Fibroblast of the aortic adventitia (primary cell): ENCODE measurements at places on chromosomes 1 and 21.

GRCh38 chr1:47688461-47689296 is 250.8 kb downstream of the FOXD2 start:
- no peak for DNase-seq

DNA sequence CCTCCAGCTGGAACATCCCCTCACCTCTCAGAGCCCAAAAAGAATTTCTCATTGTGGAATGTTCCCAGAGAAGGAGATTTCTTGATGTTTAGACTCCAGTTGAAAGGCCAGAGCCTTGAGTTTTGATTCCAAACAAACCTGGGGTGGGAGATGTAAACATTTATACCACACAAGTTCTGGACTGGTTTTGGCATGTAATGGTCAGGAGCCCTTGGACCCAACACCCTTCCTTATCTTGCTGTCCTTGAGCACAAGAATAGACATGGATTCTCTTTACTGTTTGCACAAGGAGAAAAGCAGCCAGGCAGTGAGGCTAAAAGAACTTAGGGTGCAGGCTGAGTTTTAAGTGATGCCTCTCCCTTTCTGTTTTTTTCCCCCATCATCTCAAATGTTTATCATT is 4.5 kb downstream of the RHBG start:
- no peak for DNase-seq

GRCh38 chr1:208047975-208048374 is 137.1 kb upstream of the CD34 start:
- DNase-seq, result peak; percentile 49

DNA sequence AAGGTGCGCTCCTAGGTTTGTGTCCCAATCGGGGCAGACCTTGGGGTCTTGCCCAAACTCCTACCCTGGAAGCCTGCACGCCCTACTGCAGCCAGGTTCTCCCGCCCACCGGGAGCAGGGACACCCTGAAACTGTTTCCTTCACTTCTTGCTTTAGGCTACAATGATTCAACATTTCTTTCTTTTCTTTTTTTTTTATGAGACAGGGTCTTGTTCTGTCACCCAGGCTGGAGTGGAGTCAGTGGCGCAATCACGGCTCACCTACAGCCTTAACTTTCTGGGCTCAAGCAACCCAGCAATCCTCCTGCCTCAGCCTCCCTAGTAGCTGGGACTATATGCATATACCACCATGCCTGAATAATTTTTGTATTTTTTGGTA is 75.8 kb downstream of the ITPKB start:
- DNase-seq, result no peak

DNA sequence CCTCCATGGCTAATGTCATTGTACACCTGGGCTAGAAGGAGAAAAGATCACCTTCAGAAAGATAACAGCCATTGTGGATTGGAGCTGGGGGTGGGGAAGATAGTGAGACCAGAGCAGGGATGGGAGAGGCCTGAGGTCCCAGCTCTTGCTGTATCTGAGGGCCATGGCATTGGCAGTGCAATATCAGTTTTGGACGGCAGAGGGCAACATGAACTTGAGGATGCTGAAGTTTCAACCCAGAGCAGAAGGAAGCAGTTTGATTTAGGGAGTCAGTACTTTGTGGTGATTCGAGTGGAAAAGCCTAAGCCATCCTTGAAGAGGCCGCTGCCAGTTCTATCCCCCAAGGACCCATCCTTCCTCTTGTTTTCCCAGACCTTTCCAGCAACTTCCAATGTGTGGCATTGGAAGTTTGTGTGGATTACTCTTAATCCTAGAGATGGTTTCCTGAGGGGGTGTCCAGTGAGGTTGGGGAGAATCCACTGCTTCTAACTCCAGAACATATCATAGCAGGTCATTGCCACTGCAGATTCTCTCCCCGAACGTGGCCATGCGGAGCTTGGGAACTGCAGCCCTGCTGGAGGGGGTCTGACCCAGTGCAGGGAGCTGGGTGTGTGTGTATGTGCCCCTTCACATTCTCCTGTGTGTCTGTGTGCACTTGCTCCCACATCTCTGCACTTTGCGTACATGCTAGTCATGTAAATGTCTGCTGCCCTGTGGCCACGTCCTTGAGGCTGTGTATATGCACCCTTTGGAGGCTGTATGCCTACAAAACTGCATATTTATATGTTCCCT is 24.1 kb downstream of the SLC26A9 start:
- peak; percentile 91 for DNase-seq

- no peak for DNase-seq
Observed at GRCh38 chr1:48560577-48560976, 88.6 kb upstream of the SPATA6 start.

GRCh38 chr1:7576946-7577657 is 194.0 kb upstream of the VAMP3 start:
- no peak for DNase-seq

DNA sequence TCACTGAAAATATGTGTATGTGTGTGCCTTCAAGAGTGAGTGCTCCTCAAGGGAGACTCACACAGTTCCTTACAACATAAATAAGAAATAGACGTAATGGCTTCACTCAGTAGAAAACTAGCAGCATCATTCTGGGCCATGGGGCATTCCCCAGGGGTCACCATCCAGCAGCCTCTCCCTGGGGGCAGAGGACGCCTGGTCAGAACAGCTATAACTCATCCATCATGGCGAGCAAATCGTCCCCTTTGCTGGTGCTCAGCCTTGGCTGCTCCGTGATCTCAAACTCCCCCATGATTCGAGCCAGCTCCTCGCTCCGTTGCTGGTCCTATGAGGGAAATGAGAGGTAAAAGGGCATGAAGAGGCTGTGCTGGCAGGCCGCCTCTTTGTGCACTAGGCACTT is 20.2 kb upstream of the LSM10 start:
- DNase-seq, result no peak

- DNase-seq, result no peak
Observed at GRCh38 chr1:234835239-234835638, 225.3 kb upstream of the IRF2BP2 start.

DNA sequence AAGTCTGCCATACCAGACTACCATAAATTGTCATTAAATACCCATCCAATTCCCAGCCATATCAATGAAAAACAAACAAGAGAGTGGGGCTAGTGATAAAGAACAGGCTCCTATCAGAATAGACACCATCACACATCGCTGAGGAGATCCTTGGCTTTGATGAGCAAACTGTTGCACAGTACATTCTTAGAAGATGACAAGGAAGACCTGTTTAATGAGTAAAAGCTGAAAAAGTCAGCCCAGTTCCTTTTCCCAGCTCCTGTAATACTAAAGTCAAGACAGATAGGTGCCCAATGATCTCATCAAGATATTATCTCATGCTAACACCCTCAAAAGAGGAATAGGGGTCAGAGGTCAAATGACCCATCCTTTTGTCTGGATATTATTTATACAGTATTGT is 164.5 kb upstream of the COA6 start:
- no peak for DNase-seq

DNA sequence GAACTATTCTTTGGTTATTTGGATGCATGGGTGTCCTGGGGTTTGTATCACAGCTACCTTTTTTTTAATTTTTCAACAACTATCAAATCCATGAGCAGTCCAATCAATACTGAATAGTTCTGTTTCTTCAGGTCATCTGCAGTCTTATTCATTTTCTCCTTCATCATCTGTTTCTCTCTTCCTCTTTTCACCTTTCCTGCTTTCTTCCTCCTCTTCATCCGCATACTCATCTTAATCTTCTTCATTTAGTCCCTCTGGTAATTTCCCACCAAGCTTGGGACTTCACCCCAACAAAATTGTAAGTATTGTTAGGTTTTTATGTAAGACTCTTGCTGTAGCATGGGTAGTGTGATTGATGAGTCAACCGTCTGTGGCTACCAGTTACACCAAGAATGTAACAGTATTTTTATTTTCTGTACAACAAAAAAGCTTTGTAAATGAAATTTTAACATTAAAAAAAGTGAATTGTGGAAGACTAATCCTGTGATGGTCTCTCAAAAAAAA is 184.1 kb upstream of the RNPC3 start:
- DNase-seq, result no peak

DNA sequence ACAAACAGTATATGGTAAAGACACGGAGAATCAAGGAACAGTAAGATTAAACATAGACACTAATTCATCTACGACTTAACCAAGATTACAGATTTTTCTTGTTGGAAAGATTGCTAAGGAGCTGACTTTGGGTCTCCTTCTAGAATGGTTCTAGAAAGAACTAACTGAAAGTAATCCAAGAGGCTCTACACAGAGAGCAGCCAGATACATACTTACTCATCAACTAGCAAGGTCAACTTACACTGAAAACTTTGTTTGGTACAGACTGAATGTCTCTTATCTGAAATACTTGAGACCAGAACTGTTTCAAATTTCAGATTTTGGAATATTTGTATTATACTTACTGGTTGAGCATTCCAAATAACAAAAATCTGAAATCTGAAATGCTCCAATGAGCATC is 5.8 kb downstream of the C21orf91 start:
- no peak for DNase-seq

GRCh38 chr1:173570370-173571007 is 32.4 kb downstream of the SLC9C2 start:
- DNase-seq, result no peak

DNA sequence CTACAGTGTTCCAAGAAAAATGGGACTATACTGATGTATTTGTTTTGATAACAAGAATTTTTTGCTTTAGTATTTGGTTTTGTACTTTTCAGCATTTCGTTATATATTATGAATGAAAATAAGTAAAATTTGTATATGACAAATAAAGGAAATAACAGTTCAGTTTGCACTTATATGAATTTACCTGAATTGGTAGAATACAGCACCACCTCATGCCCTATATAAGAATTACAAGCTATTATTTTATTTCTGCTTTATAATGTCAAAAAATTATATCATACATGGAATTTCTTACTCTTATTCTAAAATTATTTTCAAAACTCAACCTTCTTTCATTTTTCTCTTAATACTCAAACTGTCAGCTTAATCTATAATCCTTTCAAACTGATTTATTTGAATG is 14.6 kb downstream of the EFCAB7 start:
- peak; percentile 41 for DNase-seq

DNA sequence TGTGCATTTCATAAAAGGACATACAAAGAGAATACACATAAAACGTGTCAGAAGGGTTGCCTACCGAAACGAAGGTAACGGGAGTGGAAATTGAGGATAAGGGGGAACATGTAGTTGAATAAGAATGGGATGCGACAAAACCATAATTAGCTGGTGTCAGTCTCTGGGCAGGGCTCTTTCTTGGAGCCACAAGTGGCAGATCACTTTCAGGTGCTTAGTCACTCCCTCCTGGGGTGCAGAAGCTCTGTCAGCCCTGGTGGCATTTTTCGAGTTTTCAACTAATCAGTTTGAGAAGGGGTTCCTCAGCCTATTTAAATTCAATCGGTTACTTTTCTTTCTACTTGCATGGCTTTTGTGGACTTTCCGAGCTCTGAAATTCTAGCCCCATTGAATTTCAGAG is 133.9 kb upstream of the IGSF21 start:
- DNase-seq, result no peak

DNA sequence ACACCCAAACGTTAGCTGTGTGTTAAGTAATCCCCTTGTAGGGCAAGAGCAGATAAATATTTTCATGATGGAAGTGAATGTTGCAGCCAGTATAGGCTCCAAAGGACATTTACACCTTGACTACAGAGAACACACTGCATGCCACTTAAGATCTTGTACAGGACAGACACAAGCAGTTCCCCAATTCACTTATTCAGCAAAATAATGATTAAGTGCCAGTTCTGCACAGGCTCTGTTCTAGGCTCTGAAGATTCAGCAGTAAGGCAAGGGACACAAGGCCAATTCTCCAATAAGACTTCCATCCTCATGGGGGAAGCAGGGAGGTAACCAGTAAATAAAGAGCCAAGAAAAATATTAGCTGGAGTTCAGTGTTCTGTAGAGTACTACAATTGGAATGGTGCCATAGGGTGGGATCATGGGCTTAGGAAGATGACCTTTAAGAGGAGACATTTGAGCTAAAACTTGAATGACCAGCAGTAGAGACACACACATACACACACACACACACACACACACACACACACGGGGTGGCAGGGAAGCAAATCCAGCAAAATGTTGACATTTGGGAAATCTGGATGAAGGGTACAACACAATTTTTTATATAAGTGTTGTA is 199.9 kb upstream of the JUN start:
- peak; percentile 32 for DNase-seq

- no peak for DNase-seq
Observed at GRCh38 chr1:44798481-44799365, 1.5 kb upstream of the PLK3 start.

DNA sequence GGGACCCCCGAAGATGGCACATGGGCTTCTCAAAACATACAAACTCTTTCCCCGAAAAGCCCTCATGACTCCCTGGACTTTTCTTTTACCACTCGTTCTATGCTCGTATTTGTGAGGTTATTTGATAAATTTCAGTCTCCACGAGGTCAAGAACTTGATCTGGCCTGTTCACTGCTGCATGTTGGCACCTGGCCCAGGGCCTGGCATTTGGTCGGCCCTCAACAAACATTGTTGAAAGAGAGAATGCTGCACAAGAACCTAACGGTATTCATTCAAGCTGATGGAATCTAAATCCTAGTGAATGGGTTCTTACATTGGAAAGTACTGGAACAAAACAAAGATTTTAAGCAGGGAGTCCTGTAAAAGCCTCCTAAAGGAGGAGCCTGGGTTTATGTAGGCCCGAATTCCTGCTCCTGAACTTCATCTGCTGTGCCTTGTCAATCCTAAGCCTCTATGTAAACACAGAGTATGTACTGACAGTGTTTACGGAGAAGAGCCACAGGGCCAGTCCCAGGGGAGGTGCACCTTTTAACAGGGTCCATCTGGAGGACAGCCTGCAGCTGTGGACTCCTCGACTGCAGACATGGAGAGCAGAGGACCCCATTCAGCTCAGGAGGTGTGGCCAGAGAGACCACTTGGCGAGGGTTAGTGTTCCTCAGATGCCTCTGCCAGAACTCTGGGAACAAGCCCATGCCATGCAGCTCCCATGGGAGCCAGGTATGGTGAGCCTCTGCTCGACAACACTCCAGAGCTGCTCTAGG is 46.9 kb downstream of the L1TD1 start:
- no peak for DNase-seq

DNA sequence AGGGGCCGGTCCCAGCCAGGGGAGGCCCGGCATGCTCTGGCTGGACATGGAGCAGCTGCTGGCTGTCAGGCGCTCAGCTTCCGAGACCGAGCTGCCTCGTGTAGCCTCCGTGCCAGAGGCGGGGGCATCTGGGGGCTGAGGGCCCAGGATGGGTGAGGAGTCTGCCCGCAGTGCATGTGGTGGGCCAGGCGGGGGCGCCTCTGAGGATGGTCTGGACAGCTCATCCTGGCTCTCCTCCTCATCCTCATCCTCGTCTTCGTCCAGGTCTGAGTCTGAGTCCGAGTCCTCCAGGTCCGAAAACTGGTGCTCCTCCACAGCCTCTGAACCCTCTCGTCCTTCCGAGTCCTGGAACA is 28.9 kb upstream of the EDN2 start:
- DNase-seq, result no peak

DNA sequence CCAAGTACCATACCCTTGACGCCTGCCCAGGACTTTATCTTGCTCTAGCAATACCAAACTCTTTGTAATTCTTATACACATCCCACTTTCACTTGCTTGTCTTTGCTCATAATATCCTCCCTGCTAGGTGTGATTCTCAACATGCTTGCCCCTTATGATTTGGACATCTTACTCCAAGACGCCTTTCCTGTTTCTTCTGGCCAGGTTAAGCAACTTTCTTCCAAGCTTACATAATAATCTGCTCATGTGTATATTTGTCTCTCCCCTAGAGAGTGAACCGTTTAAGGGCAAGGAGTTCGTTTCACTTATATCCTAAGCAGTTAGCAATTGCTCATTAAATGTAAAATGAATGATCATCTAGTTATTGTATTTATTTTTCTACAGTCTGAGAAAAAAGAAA is 21.8 kb downstream of the CRYZL1 start:
- no peak for DNase-seq
